Pulmonary artery endothelial cell (primary cell): ENCODE measurements at places on chromosomes 16 and 17.

DNA sequence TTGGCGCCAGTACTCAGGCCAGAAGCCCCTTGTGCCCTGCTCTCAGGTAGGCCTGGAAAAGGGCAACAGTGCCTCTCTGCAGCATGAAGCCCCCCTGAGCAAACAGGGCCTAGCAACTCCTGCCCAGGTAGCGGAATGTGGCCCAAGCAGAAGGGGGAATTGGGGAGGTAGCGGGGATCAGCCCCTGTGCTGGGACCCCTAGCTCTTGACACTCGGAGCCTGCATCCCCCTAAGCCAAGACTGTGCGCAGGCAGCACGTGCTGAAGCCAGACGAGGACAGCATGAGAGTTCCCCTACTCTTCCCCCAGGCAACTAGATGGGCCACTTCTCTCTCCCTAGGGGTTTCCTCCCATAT, 823 bp upstream of the CD2BP2 start:
- DNase-seq, result no peak

- no peak for DNase-seq
Measured at GRCh38 chr17:51820252-51820651, 338.3 kb downstream of the CA10 start.

DNA sequence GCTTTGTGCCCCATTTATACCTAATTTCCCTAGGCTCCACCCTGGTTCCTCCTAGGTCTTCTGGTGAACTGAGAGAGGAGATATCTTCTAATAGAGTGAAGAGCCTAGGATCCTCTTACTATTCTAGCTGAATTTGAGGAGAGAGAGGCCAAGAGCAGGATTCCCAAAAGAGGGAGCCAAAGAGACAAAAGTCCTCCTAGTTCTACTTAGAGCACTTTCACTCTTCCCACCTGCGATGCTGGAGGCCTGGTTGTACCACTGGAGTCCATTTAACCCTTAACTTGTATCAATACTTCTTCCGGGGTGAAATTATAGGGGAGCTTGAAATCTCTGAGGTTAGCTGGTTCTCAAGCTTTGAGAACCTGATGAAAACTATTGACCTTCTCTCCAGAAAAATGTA, 3.4 kb upstream of the SSH2 start:
- DNase-seq, result no peak

DNA sequence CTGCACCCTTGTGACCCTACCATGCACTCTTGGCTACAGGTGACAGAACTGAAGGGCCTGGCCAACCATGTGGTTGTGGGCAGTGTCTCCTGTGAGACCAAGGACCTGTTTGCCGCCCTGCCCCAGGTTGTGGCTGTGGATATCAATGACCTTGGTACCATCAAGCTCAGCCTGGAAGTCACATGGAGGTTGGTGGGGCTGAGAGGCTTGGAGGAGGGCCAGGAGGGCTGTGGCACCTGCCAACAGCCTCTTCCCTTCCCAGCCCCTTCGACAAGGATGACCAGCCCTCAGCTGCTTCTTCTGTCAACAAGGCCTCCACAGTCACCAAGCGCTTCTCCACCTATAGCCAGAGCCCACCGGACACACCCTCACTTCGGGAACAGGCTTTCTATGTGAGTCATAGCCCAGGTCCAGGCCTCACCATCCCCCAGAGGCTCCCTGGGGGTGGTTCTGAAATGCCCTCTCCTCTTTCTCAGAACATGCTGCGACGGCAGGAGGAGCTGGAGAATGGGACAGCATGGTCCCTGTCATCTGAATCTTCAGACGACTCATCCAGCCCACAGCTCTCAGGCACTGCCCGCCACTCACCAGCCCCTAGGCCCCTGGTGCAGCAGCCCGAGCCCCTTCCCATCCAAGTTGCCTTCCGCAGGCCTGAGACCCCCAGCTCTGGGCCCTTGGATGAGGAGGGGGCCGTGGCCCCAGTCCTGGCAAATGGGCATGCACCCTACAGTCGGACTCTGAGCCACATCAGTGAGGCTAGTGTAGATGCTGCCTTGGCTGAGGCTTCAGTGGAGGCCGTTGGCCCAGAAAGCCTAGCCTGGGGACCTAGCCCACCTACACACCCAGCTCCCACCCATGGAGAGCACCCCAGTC, 13.0 kb downstream of the RIPOR1 start:
- DNase-seq, result no peak

GRCh38 chr17:40915199-40915661, 22.2 kb downstream of the KRT23 start:
- DNase-seq, result no peak

DNA sequence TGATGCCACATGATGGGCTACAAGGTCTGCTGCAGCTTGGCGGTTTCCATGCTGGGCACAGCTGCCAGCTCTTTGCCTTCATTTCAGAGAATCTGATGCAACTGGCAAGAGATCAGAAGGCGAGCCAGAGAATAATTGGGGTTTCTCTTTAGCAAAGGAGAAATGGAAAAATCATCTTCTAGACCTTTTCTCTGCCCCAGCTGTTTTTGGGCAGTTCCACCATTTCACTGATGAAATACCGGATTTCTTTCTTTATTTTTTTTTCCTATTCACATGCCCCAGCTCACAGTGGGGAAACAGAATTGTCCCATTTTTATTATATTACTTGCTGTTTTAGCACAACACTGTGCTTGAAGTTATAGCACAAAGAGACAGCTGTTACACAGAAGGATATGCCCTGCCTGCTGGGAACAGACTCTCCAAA, 439.3 kb upstream of the GOT2 start:
- DNase-seq, result no peak
